Kidney (tissue), 22 donors: ENCODE measurements at places on chromosomes 1 and 21. TPM values are rescaled to one million over a fixed set of nuclear protein-coding genes. Genes with fewer than 3 reads are reported as not detected.

- DNase-seq, result peak; percentile 67
Observed at GRCh38 chr1:166814611-166815010, 24.7 kb upstream of the POGK start.

DNA sequence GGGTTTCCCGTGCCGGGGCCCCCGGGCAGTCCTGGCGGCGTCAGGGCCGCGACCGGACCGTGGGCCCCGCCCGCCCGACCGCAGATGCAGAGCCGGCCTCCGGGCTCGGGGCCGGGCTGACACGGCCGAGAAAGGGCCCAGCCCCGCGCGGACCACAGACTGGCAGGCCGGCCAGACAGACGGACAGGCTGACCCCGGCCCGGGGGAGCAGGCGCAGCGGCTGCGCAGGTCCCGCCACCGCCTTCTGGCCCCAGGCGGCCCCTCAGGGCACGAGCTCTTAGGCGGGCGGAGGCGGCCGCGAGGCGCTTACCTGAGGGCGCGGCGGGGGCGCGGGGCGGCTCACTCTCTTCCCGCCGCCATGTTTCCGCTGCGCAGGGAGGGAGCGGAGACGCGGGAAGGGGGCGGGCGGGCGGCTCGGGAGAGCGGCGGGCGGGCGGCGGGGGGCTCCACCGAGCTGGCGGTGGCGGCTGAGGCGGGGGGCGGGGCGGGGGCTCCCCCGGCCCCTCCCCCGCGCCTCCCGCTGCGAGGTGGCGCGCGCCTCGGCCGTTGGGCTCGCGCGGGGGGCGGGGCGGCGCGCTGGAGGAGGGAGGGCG, at the start of gene SCMH1:
Gene SCMH1, minus strand, starts transcription at position 558 of the 593 bp plus-strand sequence. CDS start 56,173 bp downstream, outside the sequence.
- peak; percentile 62 for DNase-seq

DNA sequence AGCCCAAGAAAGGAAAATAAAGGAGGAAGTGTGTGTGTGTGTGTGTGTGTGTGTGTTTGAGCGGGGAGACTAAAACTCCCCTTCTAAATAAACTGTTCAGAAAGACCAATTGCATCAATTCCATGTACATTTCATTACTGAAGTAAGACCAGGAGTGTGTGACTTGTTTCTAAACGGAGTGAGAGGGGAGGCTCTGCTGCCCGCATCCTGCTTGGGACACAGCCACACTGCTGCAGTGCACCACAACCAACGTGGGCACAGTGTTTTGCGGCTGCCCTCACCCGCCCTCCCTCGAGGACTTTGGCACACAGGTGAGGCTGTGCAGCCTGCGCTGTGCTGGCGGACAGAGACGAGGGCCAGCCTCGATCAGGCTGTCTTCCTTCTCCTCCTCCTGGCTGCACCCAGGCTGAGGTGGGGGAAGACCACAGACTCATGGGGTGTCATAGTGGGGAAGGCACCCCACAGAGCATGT, 31.0 kb upstream of the H6PD start:
- no peak for DNase-seq

Gene FAM131C
- 12.0 TPM for polyA plus RNA-seq

DNA sequence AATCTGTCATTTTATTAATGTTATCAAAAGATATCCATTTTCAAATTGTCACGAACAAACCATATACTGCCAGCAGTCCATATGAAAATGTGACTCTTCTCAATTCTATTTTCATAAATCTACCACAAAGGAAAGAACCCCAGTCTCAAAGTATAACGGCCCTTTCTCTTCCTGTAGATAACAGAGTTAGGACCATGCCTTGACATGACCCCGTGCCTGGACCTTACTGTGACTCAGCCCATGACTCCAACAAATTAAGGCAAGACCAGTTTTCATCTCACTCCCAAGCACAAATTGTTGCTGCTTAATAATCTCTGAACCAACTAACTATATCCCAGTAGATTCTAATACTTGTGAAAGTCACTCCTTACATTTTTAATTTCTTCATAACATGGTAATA, 124.4 kb upstream of the NFIA start:
- no peak for DNase-seq

Gene CADM3
- polyA plus RNA-seq, result 0.56 TPM

- DNase-seq, result peak; percentile 73
Observed at GRCh38 chr1:152458384-152459185, 44.5 kb upstream of the CRNN start.

- no peak for DNase-seq
Observed at GRCh38 chr1:41367288-41367642, 6.0 kb downstream of the FOXO6 start.
